Inflammatory macrophage treated with lipopolysaccharide for 4 hours (primary cell): ENCODE measurements at places on chromosomes 16 and 17.
A peak's percentile ranks its signal among the peaks of the same experiment; 100 is the strongest.

- no peak for DNase-seq
These were observed 544.8 kb upstream of the EEF2KMT start for GRCh38 chr16:5642436-5642835.

DNA sequence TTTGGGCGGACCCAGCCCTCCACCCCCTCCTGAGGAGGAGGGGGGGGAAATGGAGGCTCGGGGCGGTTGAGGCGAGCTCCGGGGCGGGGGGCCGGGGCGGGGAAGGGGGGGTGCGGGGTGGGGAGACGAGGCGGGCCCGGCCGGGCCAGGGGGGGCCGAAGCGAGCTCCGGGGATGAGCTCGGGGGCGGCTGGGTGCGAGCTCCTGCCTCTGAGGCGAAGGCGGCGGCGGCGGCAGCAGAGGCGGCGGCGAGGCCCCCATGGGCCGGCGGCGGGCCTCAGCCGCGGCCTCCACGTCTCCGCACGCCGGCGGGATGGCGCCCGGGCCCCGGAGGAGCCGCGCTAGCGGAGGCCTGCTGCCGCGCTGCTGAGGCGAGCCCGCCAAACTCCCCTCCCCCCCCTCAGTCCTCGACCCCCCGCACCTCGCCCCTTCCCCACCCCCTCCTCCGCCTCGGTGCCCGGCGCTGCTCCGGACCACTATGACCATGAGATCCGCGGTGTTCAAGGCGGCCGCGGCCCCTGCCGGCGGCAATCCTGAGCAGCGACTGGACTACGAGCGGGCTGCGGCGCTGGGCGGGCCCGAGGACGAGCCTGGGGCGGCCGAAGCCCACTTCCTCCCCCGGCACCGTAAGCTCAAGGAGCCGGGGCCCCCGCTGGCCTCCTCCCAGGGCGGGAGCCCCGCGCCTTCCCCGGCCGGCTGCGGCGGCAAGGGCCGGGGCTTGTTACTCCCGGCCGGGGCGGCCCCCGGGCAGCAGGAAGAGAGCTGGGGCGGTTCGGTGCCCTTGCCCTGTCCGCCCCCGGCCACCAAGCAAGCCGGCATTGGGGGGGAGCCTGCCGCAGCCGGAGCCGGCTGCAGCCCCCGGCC lies 596 bp downstream of the MSL1 start:
- DNase-seq = peak; percentile 66

DNA sequence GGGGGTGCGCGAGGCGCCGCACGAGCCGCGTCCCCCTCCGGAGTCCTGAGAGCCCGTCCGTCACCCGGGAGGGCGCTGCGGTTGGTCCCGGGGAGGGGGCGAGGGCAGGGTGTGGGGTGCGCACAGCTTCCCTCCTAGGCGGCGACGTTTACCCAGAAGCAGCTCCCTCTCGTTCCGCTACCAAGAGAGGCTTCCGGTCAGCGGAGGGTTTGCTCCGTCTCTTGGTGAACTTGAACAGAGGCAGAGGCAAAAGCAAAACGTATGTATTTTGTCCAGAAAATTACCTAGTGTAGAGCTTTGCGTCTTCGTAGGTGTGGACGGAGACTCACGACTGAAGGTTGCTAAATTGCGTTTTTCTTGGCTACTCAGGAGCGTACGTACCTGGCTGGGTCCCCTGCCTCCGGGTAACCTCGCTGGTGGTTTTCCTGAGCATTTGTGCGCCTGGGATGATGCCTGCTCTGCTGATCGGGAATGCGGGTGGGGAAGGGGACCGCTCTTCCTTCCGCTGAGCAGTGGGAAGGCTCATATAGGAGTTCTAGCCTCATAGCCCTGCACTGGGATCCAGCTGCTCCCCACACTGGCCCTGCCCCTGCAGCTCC lies 833 bp downstream of the WSCD1 start:
- no peak for DNase-seq

GRCh38 chr17:21288571-21289017 lies 4.1 kb downstream of the MAP2K3 start:
- peak; percentile 50 for DNase-seq

DNA sequence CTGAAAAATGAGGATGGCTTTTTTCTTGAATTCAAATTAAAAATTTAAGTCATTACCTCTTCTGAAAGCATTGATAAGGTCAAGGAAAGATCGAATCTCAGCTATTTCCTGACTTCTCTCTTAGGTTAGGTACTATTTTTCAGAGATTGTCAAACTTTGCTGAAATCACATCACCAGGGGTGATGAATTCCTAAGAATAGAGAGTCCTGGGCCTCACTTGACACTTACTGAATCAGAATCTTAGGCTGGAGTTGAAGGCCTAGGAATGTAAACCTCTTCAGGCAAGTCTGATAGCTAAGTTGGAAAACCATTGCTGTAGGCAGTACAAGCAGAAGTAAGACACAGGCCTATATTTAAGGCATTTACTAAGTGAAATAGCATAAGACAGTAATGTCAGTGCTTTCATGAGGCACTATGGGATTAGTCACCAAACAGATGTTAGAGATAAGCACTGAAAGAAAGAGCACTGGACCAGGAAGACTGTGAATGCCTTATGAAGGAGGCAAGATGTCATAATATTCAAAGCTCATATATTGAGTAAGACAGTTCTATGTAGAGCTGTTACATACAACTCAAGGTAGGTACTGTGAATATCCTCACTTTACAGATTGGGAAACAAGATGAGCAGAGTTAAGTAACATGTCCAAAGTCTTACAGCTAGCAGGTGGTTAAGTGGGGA lies 21.5 kb downstream of the DCAF7 start:
- peak; percentile 55 for DNase-seq

GRCh38 chr17:6831661-6832263 lies at the start of gene TEKT1:
Gene TEKT1, minus strand, starts transcription at chr17:6831729. Its CDS starts 1,353 bp downstream, at chr17:6830376.
- peak; percentile 81 for DNase-seq

DNA sequence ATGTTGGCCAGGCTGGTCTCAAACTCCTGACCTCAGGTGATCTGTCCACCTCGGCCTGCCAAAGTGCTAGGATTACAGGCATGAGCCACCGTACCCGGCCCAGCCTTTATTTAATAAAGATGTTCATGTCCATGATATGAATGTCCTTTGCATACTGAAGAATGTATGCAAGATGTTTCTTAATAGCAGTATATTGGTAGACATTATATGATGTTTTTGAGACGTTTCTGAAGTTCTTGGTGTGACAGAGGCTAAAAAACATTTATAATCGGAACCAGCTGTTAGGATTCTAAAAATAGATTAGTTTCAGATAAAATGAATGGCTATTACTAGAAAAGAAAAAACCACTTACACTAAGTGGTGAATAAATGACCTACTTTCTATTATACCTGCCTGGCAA lies 11.8 kb downstream of the PDZD9 start:
- no peak for DNase-seq

GRCh38 chr17:75828741-75829140 lies 15.5 kb downstream of the UNC13D start:
- DNase-seq = no peak

- DNase-seq = peak; percentile 92
These were observed 25.3 kb downstream of the CMIP start for GRCh38 chr16:81469710-81470535.

DNA sequence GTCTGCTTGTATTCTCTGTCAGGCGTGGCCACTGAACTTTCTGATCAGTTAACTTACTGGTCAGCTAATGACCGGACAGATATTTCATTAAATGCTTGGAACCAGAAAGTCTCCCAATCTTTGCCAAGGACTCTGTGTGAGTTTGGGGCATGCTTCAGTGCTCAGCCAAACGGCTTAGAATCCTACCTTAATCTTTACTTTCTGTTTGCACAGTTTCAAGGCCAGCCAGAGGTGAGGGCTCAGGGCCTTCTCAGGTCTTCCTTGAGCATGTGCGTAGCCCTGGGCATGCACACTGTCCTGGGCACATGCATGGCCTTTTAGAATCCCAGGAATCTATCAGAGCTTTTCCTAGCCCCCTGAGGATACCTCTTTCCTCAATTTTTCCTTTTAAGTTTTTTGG lies 230.1 kb downstream of the RAB11FIP4 start:
- DNase-seq = no peak
